ENCODE measurements at places on chromosomes 5 and 9. TPM values are rescaled to one million over a fixed set of nuclear protein-coding genes. Genes with fewer than 3 reads are reported as not detected.

DNA sequence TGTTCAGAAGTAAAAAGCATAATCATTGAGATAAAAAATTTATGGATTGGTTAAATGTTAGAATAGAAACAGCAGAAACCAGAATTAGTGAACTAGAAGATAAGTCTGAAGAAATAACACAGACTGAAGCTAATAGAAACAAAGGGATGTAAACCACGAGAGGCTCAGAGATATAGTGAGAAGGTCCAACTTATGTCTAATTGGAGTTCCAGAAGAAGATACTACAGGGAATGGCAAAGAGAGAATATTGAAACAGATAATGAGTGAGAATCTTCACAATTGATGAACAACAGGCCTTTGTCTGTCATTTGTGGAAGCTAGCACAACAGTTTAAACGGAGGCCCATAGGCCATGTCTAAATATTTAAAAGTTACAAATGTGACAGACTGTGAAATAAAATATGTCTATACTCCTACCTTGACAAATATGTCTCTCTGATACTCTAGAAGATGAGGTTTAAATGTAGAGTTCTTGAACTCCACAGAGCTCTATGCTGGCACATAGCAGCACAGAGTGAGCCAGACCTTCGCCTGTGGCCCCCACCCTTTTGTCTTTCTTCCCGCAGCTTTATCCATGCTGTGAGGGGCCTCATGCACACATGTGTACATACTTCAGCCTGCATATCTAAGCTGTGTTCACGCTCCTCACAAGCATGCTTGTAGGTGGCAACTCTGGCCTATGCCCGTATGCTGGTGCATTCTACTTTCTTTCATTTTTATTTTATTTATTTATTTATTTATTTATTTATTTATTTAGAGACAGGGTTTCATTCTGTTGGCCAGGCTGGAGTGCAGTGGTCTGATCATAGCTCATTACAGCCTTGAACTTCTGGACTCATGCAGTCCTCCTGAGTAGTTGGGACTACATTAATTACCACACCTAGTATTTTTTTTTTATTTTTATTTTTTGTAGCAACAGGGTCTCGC lies 45.0 kb upstream of the ABL1 start:
- no peak for DNase-seq

- peak; percentile 19 for DNase-seq
Observed at GRCh38 chr9:75148561-75148960, 60.2 kb downstream of the OSTF1 start.

- no peak for DNase-seq
Observed at GRCh38 chr5:139268364-139269202, 25.0 kb upstream of the MATR3 start.

DNA sequence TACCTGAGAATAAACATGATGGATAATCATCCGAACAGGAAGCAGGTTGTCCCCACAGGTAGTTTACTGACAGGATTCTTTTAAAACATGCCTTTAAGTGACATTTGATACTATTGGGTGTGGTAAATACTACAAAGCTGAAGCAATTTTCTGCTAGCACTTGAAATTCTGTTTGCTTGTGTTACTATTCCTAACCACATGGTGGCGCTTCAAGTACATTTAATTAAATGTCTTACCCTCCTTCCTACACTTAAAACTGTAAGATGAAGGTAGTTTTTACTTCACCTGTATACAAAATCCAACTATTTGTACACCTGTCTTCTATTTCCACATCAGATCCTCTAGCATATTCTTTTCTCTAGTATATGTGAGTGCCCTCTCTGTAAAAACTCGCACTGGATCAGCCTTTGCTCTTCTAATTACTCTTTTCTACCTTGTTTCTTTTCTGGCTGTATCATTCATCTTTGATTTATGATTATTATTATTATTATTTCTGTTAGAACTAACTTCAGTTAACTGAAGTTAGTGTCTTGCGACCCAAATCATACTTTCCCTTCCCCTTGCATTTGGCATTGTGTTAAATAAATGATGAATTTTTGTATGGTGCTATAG lies 18.4 kb downstream of the SLC25A46 start:
- no peak for DNase-seq

GRCh38 chr5:117486261-117486660 lies 911.6 kb upstream of the SEMA6A start:
- DNase-seq: no peak

DNA sequence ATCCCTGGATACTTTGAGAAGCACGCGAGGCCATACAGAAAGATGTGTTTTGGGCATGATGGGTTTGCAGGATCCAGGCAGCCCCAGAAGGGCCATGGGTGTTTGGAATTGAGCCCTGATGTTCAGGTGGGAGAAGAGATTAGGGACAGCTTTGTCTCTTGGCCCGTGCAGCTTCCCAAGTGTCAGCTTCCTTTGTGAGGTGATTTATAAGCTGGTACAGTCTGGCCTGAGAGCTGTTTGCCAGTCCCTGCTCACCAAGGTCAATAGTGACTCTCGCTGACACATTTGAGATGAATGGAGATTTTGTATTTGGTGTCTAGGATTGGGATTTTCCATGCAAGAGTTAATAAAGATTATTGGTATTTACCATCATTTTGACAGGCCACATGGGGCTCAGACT lies 165.9 kb downstream of the ICE1 start:
- DNase-seq: no peak

DNA sequence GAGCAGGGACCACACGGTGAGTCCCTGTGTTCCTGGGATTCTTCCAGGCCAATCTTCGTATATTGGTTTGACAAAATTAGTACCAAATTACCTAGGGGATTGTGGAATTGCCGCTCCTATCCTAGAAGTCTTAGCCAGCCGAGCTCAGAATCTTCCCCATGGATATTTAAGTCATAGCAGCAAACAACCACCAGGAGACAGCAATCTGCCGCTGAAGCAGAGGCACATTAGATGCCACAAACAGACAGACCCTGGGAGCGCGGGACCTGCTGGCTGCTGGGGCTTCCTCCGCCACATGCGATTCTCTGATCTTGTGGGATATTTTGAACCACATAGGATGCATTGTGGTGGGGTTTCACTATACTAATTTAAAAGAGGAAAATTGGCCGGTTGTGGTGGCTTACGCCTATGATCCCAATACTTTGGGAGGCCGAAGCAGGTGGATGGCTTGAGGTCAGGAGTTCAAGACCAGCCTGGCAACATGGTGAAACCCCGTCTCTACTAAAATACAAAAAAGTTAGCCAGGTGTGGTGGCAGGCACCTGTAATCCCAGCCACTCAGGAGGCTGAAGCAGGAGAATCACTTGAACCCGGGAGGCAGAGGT lies 31.7 kb upstream of the ZBTB43 start:
- no peak for DNase-seq

- no peak for DNase-seq
Observed at GRCh38 chr9:18233776-18234445, 240.0 kb upstream of the ADAMTSL1 start.

- DNase-seq: no peak
Observed at GRCh38 chr9:128104171-128104618, 23.3 kb downstream of the PTGES2 start.

DNA sequence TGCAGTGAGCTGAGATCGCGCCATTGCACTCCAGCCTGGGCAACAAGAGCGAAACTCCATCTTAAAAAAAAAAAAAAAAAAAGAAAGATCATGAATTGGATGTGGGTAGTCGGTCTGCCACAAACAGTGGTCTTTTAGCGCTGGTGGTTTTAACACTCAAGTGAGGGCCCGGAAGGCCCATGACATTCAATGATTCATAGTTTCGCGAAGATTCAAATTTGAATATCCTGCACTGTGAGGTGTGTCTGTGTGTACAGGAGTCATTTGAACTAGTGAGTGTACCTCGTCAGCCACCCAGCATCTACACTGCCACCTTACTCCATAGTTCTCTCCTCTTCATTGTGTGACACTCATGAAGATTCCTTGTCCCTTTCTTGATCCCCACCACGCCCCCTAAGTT lies 41.3 kb downstream of the CFAP77 start:
- no peak for DNase-seq

- no peak for DNase-seq
Observed at GRCh38 chr5:112653638-112654205, 84.0 kb upstream of the APC start.

- DNase-seq: no peak
Observed at GRCh38 chr9:122228568-122229484, at the start of gene LHX6. TSS of gene LHX6 (minus strand) at chr9:122228957. CDS start at chr9:122228740, 217 bp downstream.

- DNase-seq: no peak
Observed at GRCh38 chr9:5355817-5356216, 16.1 kb upstream of the RLN1 start.

GRCh38 chr5:177233206-177233605 lies 70.3 kb downstream of the RAB24 start:
- DNase-seq: no peak

- DNase-seq: no peak
Observed at GRCh38 chr5:87383216-87383615, 29.5 kb downstream of the CCNH start.

- DNase-seq: no peak
Observed at GRCh38 chr5:8456846-8457186, 587.9 kb downstream of the MTRR start.

DNA sequence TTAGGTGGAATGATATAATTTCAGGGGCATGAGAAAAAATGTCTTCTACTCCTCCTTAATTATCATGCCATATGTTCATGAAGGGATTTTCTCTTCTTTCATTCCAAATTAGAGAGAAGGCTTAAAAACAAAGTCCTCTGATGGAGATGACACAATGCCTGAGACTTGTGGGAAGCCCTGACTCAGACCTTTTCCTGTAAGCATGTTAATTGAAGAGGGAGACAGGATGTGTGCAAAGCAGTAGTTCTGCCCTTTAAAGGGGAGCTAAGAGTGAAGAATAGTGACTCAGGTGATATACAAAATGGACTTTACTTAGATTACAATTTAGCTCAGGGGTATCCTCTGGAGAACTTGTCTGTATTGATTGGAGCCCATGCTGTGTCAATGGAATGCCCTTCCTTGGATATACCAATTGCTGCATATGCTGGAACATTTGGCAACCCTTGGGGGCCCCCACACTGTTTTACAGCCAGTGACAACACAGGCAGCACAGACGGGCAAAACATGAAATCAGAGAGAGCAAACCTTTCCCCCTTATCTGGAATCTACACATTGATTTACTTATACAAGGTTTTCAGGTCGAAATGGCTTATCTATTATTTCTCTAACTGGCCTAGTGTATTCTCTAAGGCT lies 81.3 kb downstream of the IZUMO3 start:
- peak; percentile 88 for DNase-seq

DNA sequence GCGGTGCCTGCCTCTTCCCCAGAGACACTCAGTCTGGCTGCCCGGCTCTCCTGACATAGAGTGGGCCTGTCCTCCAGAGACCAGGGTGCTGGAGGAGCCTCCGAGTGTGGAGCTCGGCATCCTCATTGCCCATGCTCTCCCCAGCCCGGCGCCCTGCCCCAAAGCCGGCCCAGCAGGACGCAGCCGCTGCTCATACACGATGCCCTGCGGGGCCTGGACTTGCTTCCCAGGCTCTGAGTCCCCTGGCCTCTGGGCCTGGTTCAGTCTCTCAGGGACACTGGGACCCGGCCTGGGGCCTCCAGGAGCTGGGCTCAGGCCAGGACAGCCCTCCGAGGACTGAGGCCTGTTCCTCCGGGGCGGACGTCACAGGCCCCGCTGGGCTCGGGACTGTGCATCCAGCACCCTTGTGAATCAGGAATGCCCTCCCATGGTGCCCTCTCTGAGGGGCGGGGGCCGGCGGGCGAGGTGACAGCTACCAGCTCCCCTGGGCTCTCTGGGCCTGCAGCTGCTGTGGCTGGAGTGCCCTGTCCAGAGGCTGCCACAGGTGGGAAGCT lies 23.2 kb downstream of the TPPP start:
- DNase-seq: no peak

DNA sequence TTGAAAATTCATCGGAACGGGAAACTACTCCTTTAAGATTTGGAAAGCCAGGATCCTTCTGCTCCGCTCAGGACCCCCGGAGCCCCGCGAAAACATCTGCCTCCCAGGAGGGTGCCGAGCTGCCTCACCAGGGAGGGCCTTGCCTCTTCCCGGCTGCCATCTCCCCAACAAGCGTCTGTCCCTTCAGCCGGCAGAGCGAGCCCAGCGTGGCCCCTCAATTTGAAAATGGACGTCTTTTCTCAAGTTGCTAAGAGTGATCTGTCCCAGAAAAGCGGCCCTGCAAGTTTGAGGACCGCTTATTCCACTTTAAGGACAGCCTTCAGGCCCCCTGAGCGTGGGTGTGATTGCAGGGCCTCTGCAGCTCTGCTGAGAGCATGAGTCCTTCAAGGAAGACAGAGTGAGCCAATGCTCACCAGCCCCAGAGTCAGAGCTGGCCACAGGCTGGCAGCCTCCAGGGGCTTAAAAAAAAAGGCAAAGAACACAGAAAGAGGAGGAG lies 101.3 kb downstream of the PHF2 start:
- no peak for DNase-seq

- no peak for DNase-seq
Observed at GRCh38 chr5:115388240-115388639, 91.8 kb upstream of the CCDC112 start.

DNA sequence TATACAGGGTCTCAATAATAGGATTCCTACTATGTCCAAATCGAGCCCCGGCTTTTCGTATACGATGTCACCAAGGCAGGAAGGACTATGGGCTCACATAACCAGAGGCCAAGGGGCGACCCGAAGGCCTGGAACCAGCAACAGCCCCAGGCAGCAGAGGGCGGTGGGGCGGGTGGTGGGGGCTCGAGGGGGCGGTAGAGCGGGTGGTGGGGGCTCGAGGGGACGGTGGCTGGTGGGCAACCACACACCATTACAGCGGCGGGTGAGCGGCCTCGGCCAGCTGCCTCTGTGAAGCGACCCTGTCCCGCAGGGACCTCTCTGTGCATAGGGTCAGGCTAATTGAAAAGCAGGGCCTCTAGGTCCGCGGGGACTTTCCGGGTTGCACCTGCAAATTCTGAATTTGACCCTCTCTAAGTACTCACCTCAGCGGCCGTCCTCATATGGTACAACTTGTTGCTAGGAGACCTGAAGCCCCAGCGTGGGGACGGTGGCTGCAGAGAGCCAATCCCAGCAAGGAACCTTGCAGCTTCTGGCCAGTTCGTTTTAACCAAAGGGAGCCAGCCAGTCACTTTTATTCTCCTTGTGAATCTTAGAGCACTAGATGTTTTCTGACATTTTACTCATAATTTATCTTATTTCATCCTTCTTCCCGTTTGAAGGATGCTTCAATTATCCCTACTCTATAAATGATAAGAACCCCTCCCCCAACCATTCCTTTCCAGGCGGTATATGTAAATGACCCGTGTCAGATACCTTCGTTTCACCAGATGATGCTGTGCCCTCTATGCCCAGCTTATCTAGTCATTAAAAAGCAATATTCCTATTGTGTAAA lies at the start of gene NME5:
TSS of gene NME5 (minus strand) at position 480 of the 832 bp plus-strand sequence. CDS start 648 bp downstream, outside the sequence.
- peak; percentile 45 for DNase-seq

DNA sequence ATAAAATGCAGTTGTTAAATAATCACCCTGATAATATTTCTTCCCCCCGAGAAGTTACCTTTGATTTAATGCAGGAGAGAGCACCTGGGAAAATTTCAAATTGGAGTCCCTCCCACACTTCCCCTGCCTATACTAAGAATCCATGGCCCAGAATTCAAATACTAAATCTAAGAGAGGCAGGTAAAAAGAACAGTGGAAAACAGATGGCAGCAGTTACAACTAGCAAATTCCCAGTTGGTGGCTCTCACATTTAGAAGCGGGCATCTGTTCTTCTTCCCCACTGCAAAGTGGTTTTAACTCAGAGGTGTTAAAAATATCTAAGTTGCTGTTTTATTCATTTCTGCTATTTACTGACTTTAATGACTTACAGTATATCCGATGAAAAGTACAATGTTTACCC lies 210.4 kb upstream of the ELAVL2 start:
- no peak for DNase-seq

The SLC6A18 gene
- not detected for total RNA-seq

The IFNA5 gene
- not detected for total RNA-seq

The PPIP5K2 gene
- 30.6 TPM for total RNA-seq
